ENCODE measurements at places on chromosomes 2 and 18. TPM values are rescaled to one million over a fixed set of nuclear protein-coding genes. Genes with fewer than 3 reads are reported as not detected.

- DNase-seq = no peak
Measured at GRCh38 chr18:79924814-79925731, 26.4 kb downstream of the SLC66A2 start.

DNA sequence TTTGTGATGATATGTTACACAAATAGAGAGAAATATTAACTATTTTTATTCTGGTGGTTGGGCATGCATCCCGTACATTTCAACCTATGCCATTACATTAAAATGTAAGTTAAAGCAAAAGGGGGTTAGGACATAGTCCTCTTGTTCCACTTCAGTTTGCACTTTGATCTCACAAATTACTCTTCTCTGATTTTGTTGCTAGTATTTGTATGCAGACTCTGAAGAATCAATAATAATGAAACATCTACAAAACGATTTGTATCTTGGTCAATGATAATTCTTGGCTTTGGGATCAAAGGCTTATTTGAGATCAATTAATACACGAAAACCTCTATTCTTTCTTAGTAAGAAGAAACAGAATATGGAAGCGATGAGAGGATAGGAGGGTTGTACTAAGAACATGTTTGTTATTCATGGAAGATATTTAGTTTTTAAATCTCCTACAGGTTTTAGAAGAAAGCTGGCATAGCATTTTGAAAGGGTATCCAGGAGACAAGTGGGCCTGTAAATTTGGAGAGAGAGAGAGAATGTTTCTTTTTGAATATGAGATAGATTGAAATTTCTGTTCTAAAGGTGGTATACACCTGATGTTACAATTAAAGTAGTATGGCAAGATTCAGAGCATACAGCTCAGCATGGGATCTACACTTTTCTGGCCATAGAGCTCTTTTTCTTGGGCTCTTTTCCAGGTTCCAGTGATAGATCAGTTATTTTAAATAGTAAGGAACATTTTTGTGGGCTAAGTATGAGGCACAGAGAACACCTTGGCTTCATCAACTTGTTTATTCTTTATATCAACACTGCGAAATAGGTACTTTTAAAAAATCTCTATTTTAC is 347.9 kb downstream of the PTPRM start:
- DNase-seq = peak; percentile 60

GRCh38 chr2:23238011-23238657 is 146.8 kb upstream of the KLHL29 start:
- DNase-seq = no peak

Gene UGT1A5
- not detected for polyA plus RNA-seq

Gene LRRTM4
- 1.2 TPM for polyA plus RNA-seq

DNA sequence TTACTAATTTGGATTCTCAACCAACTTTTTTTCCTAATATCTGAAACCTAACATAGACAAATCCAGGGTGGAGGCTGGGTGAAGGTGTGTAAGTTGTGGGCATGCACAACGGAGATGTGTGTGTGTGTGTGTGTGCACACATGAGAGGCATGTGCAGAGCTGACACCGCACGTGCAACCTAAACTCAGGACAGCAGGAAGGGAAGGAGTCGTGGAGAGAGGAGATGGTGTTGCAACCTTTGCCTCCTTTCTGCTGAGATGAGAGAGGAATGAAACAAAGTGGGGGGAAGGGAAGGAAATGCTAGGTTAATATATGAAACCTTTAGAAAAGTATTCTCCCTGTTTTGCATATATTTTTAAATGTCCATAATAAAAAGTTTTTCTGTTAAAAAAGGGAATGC is 64.7 kb downstream of the KCTD1 start:
- no peak for DNase-seq

DNA sequence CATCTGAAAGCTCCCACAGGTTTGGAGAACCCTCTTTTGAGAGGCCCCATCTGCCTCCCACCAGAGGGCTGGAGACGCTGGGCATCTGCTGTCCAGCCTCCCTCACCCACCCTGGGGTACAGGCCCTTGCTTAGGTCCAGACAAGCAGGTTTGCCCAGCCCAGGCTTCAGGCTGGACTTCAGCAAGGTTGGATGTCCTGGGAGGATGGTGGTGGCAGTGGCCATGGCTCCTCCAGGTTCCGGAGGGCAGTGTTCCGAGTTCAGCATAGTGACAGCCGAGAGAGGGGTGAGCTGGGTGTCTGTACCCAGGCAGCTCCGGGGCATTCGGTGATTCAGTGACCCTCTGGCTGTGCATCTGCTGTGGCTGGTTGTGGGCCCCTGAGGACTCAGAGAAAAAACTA is 58.2 kb upstream of the HDAC4 start:
- DNase-seq = no peak

DNA sequence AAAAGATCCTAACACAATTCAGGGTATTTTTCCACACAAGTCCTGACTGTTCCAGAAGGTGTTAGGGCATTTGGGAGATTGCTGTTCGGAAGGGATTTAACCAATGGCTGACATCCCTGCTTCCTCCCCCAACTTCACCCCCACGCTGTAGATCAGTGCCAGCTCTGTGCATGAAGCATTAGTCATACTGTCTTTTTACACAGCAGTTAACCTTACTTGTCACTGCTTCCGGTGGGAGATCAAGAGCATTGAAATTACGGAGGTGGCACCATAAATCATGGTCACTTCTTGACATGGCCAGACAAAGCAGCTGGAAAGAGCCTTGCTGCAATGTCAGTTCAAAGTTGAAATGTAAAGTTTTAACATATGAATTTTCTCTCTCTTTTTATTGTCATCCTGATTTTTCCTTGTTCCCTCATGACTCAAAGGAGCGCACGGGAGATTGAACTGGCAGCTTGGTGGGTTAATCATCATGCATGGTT is 70.2 kb downstream of the HRH4 start:
- no peak for DNase-seq

DNA sequence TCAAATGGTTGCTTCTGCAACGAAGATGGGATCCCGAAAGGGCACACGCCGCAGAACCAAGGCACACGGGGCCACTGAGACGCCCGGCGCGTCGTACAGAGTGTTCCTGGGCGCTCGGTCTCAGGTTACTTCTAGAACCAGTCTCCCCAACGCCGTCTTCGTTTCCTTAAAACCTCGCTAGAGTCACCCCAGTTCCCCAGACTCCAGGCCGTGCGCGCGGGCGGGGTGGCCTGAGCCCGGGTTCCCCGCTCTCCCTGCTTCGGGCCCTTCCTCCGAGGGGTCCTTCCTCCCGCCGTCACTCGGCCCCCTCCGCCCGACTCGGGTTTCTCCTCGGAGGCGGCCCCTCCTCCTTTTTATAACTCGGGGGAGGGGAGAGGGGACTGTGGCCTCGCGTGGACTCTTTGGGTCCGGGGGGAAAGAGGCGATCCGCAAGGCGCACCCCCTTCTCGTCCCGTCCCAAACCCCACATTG is 774 bp upstream of the FZD7 start:
- DNase-seq = no peak

DNA sequence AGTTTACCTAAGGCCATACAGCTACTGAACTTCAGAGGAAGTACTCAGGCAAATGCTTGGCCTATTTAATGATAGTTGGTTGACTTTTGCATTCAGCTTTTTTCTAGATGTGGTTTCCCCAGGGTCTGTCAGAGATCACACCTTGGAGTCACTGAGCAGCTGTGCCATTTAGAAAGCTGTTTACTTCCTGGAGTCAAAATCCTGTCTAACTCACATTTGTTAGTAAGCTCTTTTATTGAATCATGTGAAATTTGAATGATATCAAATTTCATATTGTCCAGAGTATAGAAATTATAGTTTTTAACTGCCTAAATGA is 7.6 kb upstream of the TRIB2 start:
- DNase-seq = no peak

DNA sequence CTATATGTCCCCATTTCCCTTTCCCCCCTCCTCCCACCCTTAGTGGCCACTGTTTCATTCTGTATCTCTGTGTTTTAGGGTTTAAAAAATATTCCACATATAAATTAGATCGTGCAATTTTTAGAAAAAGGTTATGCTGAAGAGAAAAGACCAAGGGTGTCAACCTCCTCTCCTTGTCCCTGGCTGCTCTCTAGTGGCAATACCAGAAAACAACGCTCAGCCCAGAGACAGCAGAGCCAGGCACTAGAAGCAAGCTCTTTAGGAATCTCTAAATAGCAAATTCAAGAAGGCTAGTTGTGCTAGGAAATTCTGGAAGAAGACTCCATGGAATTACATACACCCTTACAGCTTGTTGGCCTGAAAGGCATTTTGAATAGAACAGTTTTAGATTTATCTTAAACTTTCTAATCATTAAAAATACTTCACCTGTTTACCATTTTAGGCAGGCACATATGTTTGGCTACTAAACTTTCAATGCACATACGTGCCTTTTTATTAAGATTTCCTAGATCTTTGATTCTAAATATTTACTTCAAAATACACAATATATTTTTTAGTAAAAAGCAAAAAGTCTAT is 35.1 kb upstream of the RASGRP3 start:
- peak; percentile 34 for DNase-seq

DNA sequence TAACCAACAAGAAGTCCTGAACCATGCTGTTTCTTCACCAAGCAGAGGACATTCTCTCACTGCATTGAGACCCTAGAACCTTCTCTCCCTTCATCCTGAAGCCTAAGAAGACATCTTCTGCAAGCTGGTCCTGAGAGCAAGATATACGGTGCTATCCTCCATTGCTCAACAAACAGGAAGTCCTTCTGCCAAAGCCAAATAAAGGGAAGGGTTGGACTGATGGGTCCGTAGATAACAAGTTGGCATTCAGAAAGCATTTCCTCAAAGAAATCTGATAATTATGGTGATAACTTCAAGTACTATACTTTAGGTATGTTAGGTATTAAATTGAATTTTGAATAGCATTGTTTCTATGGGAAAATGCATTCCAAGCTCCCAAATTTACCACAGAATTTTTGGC is 23.3 kb downstream of the GRB14 start:
- no peak for DNase-seq

GRCh38 chr2:175930504-175930903 is 71.6 kb downstream of the LNPK start:
- DNase-seq = no peak
